ENCODE measurements at places on chromosomes 7 and 10.

DNA sequence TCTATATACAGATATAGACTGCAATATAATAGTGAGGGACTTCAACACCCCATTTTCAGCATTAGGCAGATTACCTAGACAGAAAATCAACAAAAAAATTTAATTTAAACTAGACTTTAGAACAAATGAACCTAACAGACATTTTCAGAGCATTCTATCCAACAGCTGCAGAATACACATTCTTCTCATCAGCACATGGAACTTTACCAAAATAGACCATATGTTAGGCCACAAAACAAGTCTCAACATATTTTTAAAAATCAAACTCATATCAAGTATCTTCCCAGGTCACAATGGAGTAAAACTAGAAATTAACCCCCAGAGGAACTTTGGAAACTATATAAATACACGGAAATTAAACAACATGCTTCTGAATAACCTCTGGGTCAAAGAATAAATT is 169.6 kb downstream of the MTERF1 start:
- no peak for DNase-seq

DNA sequence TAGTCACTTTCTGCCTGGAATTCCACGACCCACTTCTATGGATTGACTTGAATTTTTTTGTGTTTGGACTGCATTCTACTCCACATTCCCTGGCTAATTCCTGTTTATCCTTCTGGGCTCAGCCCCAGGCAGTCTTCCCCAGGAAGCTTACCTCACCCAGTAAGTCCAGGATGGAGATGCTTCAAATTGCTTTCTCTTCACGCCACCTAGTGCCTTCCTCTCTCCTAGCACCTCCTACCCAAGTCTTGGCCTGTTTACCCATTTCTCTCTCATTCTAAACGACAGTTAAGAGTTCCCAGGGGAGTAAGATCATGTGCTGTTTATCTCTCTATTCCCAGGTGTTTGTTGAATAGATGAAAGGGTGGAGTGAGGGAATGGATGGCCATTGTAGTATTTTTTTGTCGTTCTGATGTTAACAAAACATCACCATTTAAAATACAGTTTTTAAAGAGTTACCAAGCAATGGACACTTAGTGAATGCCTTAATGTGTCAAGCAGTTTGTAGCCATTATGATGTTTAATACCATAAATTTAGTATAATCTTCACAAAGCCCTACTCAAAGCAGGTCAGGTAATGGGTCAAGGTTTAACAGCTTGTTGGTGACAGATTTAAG is 45.5 kb upstream of the TARP start:
- DNase-seq = no peak

DNA sequence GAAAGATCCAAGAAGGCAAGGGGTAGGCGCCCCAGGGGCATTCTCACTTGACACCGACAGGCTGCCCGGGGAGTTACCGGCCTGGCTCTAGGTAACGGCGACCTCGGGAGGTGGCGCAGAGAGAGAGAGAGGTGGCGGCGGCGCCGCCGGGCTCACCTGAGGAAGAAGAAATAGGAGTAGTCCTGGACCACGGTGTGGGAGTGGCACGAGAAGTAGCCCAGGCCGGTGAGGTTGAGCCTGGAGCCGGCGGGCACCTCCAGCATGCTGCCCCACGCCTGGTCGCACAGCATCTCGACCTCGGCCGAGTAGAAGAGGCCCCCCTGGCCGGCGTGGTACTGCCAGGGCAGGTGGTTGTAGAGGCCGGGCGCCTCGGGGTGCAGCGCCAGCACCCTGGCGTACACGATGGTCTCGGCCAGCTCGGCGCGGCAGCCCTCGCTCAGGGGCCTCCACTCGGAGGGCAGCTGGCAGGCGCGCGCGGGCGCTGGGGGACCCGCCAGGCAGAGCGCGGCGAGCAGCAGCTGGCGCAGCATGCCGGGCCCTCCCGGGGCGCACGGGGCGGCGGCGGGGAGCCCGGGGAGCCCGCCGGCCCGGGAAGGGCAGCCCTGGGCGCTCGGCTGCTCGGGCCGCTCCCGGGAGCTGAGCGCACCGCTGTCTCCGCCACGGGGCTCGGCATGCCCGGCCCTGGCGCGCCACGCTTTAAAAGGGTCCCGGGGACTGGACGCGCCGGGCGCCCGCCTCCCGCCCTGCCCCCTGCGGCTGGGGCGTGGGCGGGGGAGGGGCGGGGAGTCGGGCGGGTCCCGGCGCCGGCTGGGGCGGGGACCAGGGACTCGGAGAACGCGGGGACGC is at the start of gene CCDC3:
CCDC3 (minus strand) TSS at position 673 of the 846 bp plus-strand sequence; CDS start at position 530, 143 bp downstream.
- no peak for DNase-seq

GRCh38 chr10:71333129-71333887 is 14.2 kb downstream of the SLC29A3 start:
- DNase-seq = no peak

DNA sequence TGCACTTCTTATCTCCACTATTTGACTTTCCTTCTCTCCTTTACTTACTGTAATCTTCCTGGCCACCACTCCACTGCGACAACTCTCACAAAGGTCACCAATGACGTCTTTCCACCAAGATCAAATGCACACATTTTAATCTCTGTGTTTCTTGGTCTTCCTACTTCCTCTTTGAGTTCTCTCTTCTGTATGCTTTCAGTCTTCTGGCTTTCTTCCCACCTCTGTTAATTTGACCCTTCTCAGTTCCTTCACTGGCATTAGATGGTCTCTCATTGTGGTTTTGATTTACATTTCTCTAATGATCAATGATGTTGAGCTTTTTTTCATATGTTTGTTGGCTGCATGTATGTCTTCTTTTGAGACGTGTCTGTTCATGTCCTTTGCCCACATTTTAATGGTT is 31.9 kb downstream of the FAM107B start:
- no peak for DNase-seq

GRCh38 chr7:323410-323809 is 33.4 kb downstream of the FOXL3 start:
- no peak for DNase-seq

- DNase-seq = no peak
These were observed 29.9 kb downstream of the KAZALD1 start for GRCh38 chr10:101091546-101092290.

- DNase-seq = no peak
These were observed 3.0 kb upstream of the TMEM184A start for GRCh38 chr7:1558841-1559625.

GRCh38 chr7:3432911-3433310 is 131.9 kb downstream of the SDK1 start:
- no peak for DNase-seq

- DNase-seq = no peak
These were observed 17.6 kb downstream of the LGI1 start for GRCh38 chr10:93775356-93775755.

DNA sequence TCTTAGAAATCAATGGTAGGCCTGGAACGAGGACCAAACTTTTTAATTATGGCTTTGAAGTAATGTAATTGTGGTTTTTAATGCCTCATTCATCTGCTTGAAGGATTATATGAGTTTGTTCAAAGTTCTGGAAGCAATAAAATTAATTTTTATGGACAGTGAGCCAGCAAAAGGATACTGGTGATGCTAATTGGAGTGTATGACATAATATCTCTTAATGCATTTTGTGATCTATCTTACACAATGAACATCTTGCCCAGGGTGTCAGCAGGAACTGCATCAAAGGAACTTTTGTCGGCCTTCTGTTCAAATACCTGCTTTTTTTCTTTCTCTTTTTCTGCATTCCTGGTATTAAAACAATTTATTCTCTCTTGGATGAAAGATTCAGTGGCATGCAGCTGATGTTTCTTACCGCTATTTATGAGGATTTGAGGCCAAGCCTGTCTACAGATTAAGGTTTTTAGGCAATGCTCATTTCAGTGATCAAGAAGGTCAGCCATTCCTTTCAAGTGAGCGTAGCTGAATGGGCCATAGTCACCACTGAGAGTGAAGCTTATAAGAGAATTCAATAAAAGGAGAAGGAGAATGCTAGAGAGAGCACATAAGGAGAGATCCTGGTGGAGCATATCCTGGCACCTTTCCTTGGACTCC is 974.8 kb downstream of the SORCS3 start:
- no peak for DNase-seq

DNA sequence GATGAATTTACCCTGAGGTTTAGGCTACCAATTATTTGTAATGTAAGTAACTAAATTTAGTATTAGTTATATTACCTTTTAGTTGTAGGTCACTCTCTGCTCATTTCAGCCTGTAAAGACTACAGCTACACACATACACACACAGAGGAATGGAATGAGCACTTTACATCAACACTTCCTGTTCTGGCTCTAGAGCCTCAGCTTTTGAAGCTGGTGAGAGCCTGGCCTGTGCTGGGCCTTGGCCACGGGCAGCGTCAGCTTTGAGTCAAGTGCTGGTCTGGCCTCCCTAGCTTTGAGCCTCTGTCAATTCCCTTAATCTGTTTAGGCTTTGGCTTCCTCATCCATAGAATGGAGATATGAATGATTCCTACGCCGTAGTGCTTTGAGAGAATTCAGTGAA is 141.7 kb downstream of the EGFR start:
- DNase-seq = no peak

- peak; percentile 49 for DNase-seq
These were observed 974 bp downstream of the KIF11 start for GRCh38 chr10:92593619-92594588.

DNA sequence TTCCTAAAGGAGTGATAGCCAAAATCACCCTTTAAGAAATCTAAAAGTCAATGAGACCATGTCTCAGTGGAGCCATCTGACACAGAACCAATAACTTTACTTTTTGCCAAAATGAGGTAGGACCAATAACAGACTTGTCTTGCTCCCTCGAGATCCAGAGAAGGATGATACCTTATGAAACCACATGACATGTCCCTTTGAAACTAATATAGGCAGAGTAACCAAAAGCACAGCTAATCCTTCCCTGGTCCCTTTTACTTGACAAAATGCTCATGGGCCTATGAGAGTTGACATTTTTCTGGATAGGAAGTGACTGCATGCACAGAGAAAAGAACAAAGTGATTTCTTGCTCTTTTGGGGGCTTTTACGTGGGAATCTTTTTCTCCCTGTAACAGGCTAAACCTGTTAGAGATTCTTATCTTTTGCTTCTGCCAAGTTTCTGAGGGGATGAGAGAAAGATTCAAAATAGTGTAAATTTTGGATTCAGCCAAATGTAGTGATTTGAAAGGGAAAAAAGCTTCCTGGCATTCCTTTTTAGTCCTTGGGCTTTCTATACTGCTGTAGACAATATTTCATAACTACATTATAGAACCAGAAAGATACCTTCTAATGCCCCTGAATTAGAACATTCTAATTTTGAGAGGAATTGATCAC is 87.6 kb downstream of the ARMH3 start:
- DNase-seq = no peak

DNA sequence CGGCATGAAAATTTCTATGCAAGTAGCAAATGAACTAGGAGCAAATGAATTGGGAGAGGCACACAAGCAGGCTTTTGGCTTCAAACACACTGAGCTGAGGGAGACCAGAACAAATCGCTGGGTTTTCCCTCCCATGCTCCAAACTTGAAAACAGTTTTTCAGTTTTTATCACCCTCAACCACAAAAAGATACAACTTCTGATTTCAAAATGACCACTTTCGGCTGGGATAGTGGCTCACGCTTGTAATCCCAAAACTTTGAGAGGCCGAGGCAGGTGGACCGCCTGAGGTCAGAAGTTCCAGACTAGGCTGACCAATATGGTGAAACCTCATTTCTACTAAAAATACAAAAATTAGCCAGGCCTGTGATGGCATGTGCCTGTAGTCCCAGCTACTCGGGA is 9.0 kb upstream of the CHUK start:
- DNase-seq = peak; percentile 50

GRCh38 chr7:47095946-47096345 is 486.0 kb downstream of the TNS3 start:
- no peak for DNase-seq

GRCh38 chr10:98694883-98695282 is 248.1 kb upstream of the HPS1 start:
- DNase-seq = no peak

DNA sequence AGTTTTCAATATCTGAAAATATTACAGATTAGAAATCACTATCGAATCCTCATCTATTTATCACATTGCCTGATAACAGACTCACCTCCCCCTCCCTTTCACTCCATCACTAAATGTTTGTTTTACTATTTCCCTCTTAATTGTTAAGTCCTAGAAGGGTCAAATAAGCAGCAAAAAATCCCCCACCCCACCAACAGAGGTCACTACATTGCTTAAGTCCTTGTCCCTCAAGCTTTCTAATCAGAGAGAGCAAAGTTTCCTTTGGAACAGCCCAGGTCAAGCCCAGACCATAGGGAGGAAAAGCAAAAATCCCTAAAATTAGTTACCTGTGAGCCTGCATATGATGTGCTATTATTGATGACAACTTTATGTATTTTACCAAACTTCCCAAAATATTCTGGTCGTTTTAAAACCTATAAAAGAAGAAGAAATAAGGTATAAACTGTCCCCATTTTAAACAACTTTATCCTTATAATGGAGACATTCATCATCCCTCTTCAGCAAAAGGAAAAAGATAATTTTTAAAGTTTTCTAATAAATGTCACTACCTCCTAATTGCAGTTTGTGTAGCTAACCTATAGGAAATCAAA is 95.0 kb downstream of the CNOT4 start:
- peak; percentile 27 for DNase-seq

DNA sequence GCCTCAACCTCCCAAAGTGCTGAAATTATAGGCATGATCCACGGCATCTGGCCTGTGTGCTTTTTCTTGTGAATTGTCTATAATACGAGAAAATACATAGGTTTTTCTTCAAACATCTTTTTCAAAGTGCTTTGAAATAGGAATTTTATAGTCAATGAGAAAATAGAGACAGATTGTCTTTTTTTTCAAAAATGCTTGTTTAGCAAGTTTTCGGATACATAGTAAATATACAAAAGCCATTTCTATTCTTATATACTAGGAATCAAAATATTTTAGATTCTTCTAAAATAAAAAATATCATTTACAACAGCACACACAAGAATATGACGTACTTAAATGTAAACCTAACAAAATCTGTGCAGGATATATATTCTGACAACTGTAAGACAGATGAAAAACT is 1.6 kb upstream of the LYZL2 start:
- no peak for DNase-seq

DNA sequence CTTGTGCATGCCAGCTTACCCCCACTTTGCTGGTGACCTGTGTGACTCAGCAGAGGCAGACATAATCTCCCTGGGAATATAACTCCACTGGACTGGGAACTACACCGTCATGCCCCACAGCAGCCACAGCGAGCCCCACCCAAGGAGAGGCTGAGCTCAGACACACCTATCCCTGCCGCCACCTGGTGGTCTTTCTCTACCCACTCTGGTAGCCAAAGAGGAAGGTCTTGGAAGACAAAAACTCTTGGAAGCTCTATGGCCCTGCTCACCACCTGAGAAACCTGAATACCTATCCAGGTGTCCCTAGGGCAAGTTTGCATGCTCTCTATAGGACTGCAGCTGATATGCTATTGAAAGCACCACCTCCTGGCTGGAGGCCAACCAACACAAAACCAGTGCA is 48.1 kb downstream of the MYO3A start:
- no peak for DNase-seq

DNA sequence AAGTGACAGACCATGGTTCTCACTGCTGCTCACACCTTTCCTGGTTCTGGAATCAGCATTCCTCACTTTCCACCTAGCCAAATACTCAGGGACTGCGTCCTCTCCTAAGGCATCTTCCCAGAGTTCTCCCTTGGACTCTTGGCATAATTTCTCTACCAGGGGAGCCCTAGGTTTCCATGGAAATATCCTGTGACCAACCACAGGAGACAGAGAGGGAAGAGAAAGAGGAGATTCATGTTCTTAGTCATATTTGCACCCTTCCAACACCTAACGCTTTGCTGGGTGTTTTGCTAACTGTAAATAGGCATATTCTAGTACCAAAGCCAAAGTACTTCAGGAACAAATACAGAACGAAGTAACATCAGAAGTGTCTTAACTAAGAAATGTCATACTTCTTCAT is 28.6 kb downstream of the DENND11 start:
- DNase-seq = no peak

- DNase-seq = no peak
These were observed 167.7 kb upstream of the INHBA start for GRCh38 chr7:41870461-41871138.

Data from activated CD4-positive, alpha-beta T cell treated with anti-CD3 and anti-CD28 coated beads, Interleukin-2, Interleukin-4, amounts not matched to agents 100 ng/mL and 50 ng/mL, durations not matched to agents 16 hours and 8 hours (primary cell).